Uterus (tissue), 4 donors: ENCODE measurements at places on chromosomes 3 and 15. TPM values are rescaled to one million over a fixed set of nuclear protein-coding genes. Genes with fewer than 3 reads are reported as not detected.

GRCh38 chr3:129039271-129040038, 21.1 kb upstream of the GP9 start:
- no peaks in the 10 kb centered on the region for H3K4me1 ChIP-seq
- DNase-seq = no peak
- H3K4me3 ChIP-seq = no peak overlapping the region
- H3K36me3 ChIP-seq = no peaks in the 10 kb centered on the region
- no peak overlapping the region for H3K27ac ChIP-seq
- H3K27me3 ChIP-seq = no peaks in the 10 kb centered on the region

DNA sequence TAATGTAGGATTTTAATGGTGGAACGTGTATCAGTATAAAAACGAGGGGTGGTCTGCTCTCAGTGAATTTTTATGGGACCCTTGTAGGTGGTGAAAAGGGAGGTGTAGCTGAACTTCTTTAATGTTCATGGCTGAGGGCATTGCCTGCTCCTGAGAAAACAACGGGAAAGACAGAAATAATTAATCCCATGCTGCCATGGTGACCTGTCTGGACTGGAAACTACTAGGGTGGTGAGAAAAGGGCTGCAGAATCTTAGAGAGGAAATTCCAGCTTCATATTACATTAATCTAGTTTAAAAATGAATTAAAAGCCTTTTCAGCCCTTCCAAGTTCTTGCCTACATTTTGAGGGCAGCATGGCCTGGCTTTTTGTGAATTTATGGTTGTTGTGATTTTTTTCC, 47.6 kb downstream of the ZBTB38 start:
- no peak for DNase-seq
- peaks cover 44% of the 10 kb centered on the region for H3K4me1 ChIP-seq
- no peaks in the 10 kb centered on the region for H3K27me3 ChIP-seq
- no peaks in the 10 kb centered on the region for H3K36me3 ChIP-seq

DNA sequence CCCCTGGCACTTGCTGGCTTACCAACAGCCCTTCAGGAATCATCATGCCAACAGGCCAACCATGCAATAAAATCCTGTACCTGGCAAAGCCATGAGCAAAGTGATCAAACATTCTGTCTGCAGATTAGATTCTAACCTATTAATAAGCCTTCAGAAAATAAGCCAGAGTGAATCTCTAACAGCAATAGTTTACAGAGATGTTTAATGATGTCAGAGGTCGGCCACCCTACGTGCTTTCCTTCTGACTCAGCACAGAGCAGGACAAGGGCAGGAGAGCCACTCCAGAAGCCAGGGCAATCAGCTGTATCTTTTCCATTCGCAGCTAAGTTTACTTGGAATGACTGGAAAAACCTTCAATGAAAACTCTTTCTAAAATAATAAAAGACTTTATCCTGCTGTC, 13.1 kb downstream of the COL8A1 start:
- peak; percentile 29 for DNase-seq
- H3K36me3 ChIP-seq = no peaks in the 10 kb centered on the region
- no peak overlapping the region for H3K4me3 ChIP-seq
- H3K27ac ChIP-seq = no peak overlapping the region
- H3K27me3 ChIP-seq = no peaks in the 10 kb centered on the region
- no peaks in the 10 kb centered on the region for H3K4me1 ChIP-seq

SETMAR gene
- 32.3 TPM for total RNA-seq

CHL1 gene
- 20.3 TPM for total RNA-seq

- no peak for DNase-seq
- no peaks in the 10 kb centered on the region for H3K36me3 ChIP-seq
- no peak overlapping the region for H3K4me3 ChIP-seq
- peaks cover 8% of the 10 kb centered on the region for H3K4me1 ChIP-seq
Observed at GRCh38 chr15:56985856-56986255, 67.4 kb downstream of the TCF12 start.

- H3K36me3 ChIP-seq = no peaks in the 10 kb centered on the region
- H3K27ac ChIP-seq = no peak overlapping the region
- DNase-seq = no peak
- H3K4me1 ChIP-seq = no peaks in the 10 kb centered on the region
- no peaks in the 10 kb centered on the region for H3K27me3 ChIP-seq
- H3K4me3 ChIP-seq = no peak overlapping the region
Observed at GRCh38 chr3:80010021-80010571, 242.3 kb upstream of the ROBO1 start.

DNA sequence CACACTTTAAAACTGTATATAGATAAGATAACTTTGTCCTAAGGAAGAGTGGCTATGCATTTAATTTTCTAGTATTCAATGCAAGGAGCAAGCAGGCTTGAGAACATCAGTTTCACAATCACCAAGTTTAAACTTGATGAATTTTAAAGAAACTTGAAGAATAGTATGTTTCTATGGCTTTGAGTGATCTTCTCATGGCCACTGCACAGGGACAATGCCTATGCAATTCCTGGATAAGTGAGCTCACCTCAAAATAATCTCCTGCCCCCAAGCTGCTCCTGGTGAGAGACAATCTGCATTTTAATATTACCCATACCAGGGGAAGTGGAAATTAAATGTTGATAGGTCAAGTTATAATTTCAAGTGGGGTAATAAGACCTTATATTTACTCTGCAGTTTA, 376.6 kb upstream of the CBLB start:
- no peaks in the 10 kb centered on the region for H3K27me3 ChIP-seq
- no peak overlapping the region for H3K27ac ChIP-seq
- no peaks in the 10 kb centered on the region for H3K4me1 ChIP-seq
- H3K36me3 ChIP-seq = no peaks in the 10 kb centered on the region

ZNF621 gene
- 6.7 TPM for total RNA-seq

HYAL1 gene
- total RNA-seq = 27.6 TPM

GRCh38 chr3:32865383-32865782, 47.6 kb downstream of the TRIM71 start:
- no peak overlapping the region for H3K4me3 ChIP-seq
- no peaks in the 10 kb centered on the region for H3K27me3 ChIP-seq
- no peaks in the 10 kb centered on the region for H3K36me3 ChIP-seq
- H3K4me1 ChIP-seq = no peaks in the 10 kb centered on the region
- no peak overlapping the region for H3K27ac ChIP-seq

- peak overlapping the region; percentile 54 for H3K27ac ChIP-seq
- no peaks in the 10 kb centered on the region for H3K27me3 ChIP-seq
- no peaks in the 10 kb centered on the region for H3K4me1 ChIP-seq
- H3K36me3 ChIP-seq = no peaks in the 10 kb centered on the region
- peak overlapping the region; percentile 36 for H3K4me3 ChIP-seq
Observed at GRCh38 chr3:192570821-192571791, 156.2 kb downstream of the FGF12 start.

GABRG3 gene
- total RNA-seq = not detected

- no peak overlapping the region for H3K27ac ChIP-seq
- no peaks in the 10 kb centered on the region for H3K27me3 ChIP-seq
- no peaks in the 10 kb centered on the region for H3K36me3 ChIP-seq
- H3K4me1 ChIP-seq = no peaks in the 10 kb centered on the region
- H3K4me3 ChIP-seq = no peak overlapping the region
- DNase-seq = no peak
Observed at GRCh38 chr15:28947221-28947674, 61.5 kb downstream of the APBA2 start.

VWA5B2 gene
- not detected for total RNA-seq

ACTRT3 gene
- 2.8 TPM for total RNA-seq

DNA sequence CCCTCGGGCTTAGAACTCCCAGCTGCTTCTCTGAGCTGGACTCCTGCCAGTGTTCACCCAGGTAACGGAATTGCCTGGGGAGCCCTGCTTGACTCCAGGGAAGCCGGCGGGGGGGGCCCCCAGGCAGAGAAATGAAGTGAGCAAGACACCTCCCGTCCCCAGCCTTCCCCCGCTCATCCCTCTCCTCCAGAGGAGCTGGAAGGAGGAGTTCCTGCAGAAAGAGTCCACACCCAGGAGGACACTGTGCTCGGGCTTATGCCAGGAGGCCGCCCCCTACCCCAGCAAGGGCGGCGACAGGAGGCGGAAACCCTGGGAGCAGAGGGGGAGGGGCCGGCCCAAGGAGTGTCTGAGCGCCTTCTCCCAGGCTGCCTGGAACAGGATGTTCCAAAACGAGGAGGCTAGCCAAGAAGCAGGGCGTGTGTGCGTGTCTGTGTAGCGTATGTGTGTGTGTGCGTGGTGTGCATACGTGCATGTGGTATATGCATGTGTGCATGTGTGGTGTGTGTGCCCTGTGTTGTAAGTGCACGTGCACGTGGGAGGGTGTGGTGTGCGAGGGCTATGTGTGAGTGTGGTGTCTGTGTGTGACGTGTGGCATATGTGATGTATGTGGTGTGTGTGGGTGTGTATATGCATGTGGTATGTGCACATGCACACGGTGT, 511.3 kb downstream of the SHQ1 start:
- H3K36me3 ChIP-seq = no peaks in the 10 kb centered on the region
- peak; percentile 87 for DNase-seq
- H3K4me3 ChIP-seq = no peak overlapping the region
- H3K27ac ChIP-seq = peak overlapping the region; percentile 34
- peaks cover 3% of the 10 kb centered on the region for H3K4me1 ChIP-seq

DNA sequence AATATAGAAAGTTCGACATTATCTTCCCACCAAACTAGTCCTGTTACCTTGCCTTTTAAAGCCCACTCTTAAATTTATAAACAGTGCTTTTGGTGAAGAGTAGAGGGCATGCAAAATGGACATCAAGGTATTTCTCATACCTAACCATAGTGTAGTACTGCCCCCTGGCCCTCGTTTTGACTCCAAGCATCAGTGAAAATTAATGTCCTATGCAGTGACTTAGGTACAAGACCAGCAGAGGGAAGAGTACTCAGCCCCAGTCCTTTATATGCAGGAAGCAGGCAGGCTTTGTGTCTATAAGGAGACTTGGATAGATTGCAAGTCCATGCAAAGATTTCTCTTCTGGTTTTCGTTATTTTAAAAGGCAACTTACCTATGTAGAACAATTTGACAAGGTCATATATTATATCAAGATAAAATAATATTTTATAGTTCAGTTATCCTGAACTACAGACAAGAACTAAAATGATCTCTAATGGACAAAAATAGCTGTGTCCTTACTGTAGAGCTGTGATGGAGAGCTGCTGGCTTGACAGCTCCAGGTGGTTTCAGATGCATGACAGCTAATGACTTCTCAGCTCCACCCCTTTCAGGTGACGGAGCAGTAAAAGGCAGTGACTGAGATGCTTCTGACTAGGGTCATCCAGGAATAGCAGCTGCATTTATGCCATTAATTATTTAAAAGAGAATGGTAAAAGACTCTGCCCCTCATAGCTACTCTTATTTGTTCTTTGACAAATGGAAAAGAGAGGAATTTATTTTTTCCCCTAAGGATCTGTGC, 646.1 kb downstream of the SQOR start:
- no peak overlapping the region for H3K4me3 ChIP-seq
- DNase-seq = no peak
- H3K27ac ChIP-seq = no peak overlapping the region
- no peaks in the 10 kb centered on the region for H3K4me1 ChIP-seq

GRCh38 chr3:36820083-36820482, 55.7 kb upstream of the DCLK3 start:
- H3K4me1 ChIP-seq = no peaks in the 10 kb centered on the region
- no peaks in the 10 kb centered on the region for H3K27me3 ChIP-seq
- no peak overlapping the region for H3K4me3 ChIP-seq
- no peak overlapping the region for H3K27ac ChIP-seq
- no peaks in the 10 kb centered on the region for H3K36me3 ChIP-seq

DNA sequence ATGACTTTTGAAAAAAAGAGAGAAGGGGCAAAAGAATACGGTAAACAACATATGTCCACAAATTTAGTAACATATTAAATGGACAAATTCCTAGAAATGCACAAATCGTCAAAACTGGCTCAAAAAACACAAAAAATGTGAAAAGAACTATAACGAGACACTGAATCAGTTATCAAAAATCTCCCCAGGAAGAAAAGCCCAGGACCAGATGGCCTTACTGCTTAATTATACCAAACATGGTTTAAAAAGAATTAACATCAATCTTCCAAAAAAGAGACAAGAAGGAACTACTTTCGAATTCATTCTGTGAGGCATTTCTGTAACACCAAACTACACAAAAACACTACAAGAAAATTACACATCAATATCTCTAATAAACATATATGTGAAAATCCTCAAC, 117.4 kb downstream of the STAG1 start:
- no peaks in the 10 kb centered on the region for H3K27me3 ChIP-seq
- no peaks in the 10 kb centered on the region for H3K4me1 ChIP-seq
- DNase-seq = no peak
- H3K4me3 ChIP-seq = no peak overlapping the region

DNA sequence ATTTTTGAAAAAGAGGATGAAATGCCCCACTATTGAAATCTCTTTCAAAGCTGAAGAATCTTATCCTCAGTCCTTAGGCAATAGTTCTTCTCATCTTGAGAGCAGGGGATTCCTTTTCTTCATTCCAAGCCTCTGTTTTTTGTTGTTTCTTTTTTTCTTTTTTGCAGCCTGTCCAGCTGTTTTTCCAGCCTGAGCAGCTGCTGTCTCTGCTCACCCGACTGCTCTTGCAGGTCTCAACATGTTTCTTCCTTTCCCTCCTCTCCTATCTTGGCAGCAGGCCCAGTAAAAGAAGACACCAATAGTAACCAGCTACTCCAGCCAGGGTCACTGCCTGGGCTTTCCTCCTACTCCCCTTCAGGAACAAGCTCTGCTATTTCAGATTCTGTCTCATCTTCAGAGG, 23.8 kb downstream of the MEX3B start:
- H3K36me3 ChIP-seq = no peaks in the 10 kb centered on the region
- peak; percentile 50 for DNase-seq
- H3K27me3 ChIP-seq = no peaks in the 10 kb centered on the region
- H3K4me1 ChIP-seq = no peaks in the 10 kb centered on the region
- H3K27ac ChIP-seq = no peak overlapping the region

DNA sequence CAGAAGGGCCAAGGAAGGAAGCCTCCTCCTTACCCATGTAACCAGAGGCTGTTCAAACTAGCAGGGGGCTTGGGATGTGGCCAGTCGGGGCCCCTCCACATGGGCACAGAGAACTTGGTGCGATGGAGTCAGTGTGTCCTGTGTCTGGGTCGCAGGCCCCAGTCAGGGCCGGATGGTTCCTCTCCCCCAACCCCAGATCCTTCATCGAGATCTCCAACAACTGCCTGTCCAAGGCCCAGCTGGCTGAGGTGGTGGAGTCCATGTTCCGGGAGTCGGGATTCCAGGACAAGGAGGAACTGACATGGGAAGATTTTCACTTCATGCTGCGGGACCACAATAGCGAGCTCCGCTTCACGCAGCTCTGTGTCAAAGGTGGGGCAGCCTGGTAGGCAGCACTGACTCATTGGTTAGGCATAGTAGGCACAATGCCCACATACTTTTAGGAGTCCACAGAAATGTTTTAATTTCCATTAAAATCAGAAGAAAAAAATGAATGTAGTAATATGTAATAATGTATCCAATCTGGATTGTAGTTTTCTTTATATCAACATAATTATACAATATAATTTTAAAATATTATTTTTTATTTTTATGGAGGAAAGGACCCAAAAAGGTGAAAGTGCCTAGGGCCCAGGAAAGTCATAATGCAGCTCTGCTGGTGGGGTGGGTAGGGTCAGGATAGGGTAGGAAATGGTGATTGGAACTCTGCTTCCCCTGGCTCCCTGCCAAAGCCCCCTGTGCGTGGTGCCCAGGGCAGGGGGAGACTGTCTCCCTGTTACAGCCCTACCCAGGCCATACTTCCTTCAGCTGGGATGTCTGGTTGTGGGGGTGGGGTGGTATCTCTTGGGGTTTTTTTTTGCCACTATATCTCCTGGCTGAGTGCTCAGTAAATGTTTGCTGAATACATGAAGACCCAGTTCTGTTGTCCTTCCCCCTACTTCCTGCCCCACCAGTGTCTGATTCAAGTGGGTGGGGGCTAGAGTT, 18.6 kb downstream of the DUOX1 start:
- H3K4me3 ChIP-seq = no peak overlapping the region
- no peak for DNase-seq
- no peaks in the 10 kb centered on the region for H3K36me3 ChIP-seq
- no peaks in the 10 kb centered on the region for H3K27me3 ChIP-seq
- no peaks in the 10 kb centered on the region for H3K4me1 ChIP-seq
